ENCODE measurements at places on chromosomes 6 and 20. TPM values are rescaled to one million over a fixed set of nuclear protein-coding genes. Genes with fewer than 3 reads are reported as not detected.
A peak's percentile ranks its signal among the peaks of the same experiment; 100 is the strongest.

The PDYN gene
- not detected for total RNA-seq

The ABCC10 gene
- total RNA-seq, result 18.3 TPM

The TRIM15 gene
- total RNA-seq, result not detected

The BPIFB4 gene
- not detected for total RNA-seq

The PI16 gene
- total RNA-seq, result 0.20 TPM

DNA sequence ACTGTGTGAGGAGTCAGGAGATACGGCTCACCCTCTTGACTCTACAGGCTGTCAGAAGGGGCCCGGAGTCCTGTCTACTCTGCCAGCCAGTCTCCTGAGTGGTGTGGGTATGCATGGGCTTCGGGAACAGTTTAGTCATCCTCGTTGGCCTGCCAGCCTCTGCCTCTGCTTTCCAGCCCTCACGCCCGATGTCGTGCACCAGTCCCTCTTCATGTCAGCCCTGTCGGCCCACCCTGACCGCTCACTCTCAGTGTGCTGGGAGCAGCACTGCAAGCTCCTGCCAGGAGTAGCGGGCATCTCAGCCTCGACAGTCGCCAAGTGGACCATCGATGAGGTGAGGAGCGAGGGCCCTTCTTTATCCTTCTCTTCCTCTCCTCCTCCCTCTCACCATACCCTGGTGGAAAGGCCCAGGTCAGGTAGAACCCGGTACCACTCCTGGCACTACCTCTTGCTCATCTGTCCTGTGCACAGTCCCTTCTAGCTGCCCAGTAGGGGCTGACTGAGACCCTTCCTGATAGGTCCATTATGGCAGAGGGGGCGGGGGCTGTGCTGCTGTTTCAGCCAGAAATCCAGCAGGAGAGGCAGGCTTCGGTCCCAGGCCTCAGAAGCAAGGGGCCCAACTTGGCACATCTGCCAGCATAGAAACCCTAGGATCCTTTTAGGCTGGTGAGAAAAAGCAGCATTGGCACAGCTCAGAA lies 18.7 kb upstream of the SGK2 start:
- no peak for ATAC-seq

DNA sequence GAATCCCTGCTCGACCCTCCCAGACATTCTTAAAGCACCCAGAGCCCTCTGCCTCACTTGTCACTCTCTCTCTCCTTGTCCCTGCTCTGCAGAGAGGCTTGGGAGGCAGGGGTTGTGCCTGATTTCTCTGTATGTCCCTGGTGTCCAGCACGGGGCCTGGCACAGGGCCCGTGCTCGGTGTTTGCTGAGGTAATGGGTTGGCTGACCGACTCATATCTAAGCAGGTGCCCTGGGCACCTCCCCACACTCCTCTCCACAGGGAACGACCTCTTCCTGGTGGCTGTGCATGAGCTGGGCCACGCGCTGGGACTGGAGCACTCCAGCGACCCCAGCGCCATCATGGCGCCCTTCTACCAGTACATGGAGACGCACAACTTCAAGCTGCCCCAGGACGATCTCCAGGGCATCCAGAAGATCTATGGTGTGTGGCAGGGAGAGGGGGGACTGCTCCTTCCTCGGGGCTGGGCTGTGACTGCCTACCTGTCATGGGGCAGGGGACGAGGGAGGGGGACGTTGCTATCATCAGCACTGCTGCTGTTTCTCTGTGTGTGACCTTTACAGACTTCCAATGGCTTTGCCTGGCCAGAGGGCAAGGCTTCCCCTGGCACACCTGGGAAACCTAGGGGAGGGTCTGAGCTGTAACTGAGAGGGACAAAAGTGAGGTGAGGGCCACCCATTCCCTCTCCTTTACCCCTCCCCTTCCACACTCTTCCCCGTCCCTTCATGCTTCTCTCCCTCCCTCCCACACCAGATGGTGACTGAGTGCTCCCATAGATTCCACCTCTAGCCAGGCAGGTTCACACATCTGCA lies 14.2 kb downstream of the MMP24OS start:
- no peak for ATAC-seq

DNA sequence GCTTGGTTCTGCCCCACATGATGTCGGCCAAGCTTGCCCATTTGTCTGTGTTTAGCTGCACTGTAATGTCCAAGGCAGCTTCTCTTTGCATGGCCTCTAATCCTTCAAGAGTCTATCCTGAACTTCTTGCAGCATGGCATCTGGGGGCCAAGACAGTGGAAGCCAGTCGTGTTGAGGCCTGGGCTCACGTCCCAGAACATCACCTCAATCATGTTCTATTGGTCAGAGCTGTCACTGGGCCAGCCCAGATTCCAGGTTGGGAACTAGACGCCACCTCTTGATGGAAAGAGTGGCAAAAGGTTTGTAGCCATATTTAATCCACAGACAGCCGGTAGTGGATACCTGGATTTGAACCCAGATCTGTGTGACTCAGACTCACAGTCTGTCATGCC lies 25.3 kb downstream of the PPARD start:
- no peak for ATAC-seq

DNA sequence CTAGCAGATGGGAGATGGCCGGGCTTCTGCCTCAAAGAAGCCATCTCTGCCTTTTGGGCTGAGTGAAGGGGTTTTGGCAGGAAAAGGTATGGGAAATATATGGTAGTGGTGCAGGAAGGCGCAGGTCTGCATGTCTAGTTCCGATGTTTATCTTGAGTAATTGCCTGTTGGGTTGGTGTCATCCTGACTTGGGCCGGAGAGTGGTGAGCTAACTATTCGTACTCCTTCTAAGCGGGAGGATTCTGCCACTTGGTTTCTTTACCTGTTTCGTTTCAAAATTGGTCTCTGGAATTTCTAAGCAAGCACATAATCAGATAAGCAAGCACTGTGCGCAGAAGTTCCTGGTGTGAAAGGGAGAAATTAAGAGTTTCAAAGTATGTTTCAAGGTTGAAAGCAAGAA lies 229.6 kb downstream of the SAMD5 start:
- no peak for ATAC-seq

DNA sequence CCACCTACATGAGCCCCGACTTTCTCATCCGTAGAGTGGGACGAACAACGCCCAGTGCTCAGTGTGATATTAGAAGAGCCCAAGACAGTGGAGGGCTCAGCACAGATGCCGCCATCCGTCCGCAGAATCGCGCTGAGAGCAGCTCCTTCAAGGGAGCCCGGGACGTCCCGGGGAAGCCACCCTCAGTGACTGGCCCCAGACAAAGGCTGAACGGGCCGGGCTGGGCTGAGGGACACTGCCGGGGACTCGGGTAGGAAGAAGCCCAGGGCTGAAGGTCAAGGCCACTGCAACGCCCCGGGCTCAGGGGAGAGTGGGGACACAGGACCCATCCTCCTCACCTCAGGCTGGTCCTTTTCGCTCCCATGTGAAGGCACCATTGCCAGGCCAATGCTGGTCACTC lies 12.8 kb upstream of the CHRNA4 start:
- ATAC-seq, result no peak

GRCh38 chr6:35736253-35736894 lies 458 bp upstream of the ARMC12 start:
- ATAC-seq, result peak; percentile 10

GRCh38 chr6:143146186-143146851 lies 85.6 kb downstream of the AIG1 start:
- ATAC-seq, result no peak

GRCh38 chr6:15316754-15317153 lies 70.9 kb downstream of the JARID2 start:
- no peak for ATAC-seq

- no peak for ATAC-seq
Observed at GRCh38 chr6:89409461-89410035, 2.5 kb downstream of the RRAGD start.

All from esophagus mucosa (tissue), 1 donor.